ENCODE measurements at places on chromosomes 6 and 20. TPM values are rescaled to one million over a fixed set of nuclear protein-coding genes. Genes with fewer than 3 reads are reported as not detected.
A peak's percentile ranks its signal among the peaks of the same experiment; 100 is the strongest.

DNA sequence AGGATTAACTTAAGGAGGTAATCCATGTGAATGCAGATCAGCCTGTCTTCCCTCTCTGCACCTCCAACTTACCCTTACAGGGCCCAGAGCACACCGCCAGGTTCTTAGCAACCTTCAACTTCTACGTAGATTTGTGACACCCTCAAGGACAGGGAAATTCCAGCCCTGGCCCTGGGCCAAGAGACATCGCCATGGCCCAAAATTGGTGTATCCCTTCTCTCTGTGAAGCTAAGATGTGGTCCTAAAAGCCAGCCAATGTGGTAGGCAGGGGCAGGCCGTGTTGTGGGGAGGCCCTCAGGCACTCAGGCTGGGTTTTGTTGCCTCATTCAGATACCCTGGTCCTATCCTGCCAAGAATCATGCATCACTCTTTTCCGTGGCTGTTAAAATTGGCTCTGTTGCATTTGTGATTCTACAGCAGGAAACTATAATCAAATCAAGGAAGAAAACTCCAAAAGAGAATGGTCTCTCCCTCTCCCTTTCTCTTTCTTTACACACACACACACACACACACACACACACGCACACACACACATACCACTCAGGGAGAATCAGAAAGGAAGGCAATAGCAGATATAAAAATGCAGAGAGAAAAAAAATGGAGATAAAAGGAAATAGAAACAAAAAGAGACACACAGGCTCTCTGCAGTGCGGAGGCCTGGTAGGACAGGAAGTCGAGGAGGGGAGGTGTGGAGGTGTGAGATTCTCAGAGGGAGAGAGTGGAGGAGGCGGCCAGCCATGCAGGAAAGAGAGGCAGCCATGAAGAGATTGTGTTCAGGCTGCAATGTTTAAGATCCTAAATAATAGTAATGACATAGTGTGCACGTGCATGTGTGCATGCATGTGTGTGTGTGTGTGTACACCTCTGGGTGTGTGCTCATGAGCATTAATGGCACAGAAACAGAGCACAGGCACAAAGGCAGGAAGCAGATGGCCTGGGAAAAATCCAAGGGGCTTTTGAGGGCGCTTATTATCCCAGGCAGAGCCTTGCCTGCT lies 201.8 kb upstream of the LRFN2 start:
- DNase-seq = peak; percentile 23

HUS1B gene
- polyA plus RNA-seq = 0.51 TPM

DNA sequence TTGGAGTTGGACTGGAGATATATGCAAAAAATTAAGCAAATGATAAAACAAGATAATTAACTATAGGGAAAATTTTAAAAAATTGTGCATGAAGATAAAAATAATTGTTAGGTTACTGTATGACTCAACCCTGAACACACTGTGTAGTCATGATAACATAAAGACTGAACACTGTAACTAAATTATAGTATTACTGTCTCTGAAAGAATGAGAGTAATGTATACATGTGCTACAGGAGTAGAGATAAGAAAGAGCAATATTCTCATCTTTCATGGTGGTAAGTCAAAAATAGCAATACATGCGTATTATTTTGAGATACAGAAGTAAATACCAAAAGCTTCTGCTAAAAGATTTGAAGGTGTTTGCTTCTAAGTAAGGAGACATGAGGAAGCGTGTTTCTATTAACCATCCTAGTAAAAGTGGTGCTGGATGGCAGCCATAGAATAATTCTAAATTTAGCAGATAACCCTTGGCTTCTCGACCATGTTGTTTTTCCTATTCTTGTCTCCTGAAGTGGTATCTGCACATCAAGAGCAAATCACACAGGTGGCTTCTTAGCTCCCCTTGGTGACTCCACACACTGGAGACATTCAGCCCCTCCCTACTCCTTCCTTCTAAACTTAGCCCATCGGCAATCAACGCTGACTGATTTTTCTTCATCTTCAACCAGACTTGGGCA lies 390.6 kb upstream of the PLCB4 start:
- no peak for DNase-seq

DNA sequence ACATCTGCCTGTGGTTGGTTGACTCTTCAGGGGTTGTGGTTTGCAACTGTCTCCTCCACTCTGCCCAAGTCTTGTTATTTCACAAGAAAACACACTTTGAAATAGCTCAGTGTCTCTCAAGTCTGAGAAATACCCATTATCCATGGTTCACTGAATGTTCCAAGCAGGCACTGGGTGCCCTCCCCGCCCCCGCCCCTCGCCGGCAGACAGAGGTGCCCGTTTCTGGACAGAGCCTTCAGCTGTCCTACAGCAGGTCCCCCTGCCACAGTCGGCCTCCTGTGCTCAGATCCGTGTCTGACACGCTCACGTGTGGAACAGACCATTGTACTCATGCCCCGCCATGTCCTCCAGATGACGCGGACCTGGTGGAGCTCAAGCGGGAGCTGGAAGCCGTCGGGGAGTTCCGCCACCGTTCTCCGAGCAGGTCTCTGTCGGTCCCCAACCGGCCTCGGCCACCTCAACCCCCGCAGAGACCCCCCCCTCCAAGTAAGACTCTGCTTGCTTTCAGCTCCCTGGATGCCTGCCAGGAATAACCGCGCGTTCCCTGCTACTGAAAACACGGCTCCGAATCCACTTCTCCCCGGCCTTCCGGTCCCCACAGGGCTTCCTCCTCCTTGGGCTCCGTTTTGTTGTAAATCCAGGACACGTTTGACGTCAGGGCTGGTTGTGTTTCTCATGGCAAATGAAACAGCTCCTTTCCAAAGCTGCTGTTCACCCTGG lies 81.4 kb downstream of the SERAC1 start:
- DNase-seq = no peak

COQ3 gene
- 15.4 TPM for polyA plus RNA-seq

COL9A3 gene
- polyA plus RNA-seq = 6.4 TPM

DNA sequence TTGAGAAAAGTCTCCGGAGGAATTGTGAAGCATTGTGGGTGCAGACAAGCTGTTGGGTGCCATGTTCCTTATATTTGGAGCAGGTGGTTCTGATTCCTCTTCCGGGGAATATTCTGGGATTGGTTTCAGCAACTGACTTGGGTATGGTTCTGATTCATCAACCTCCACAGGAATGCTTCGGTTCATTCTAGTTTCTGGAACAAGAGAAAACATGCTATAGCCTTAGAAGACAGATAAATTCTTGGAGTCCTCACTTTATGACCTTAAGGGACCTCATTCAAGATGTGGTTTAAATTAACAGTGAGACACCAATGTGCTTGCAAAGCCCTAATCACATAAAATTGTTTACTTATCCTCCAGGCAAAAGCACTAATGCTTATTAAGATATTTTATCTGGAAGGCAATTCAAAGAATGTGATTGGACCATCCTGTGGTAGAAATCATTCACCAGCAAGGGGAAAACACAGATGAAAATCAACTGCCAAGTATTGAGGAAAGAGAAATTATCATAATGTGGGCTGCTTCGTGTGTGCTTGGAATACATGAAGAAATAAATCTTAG lies 13.7 kb downstream of the TRAF3IP2 start:
- DNase-seq = peak; percentile 56

DNA sequence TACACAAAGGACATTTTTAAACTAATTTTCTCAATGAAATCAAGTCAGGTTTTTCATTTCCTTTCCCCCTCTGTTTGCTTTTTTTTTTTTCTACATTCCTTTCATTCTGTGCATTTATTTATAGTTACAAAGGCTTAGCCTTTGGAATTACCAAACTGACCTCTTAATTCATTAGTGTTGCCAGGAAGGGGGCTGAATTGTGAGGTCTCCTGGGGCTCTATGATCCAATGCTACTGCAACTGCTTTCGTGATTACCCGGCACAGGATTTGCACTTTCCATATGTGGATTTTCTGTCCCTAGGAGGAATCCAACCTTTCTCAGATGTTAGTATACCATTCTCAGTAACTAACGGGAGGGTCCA lies 35.3 kb downstream of the NEDD9 start:
- no peak for DNase-seq

GGTLC1 gene
- not detected for polyA plus RNA-seq

CTAGE9 gene
- not detected for polyA plus RNA-seq

GRCh38 chr6:88870717-88871330 lies 92.6 kb downstream of the RNGTT start:
- peak; percentile 69 for DNase-seq

DNA sequence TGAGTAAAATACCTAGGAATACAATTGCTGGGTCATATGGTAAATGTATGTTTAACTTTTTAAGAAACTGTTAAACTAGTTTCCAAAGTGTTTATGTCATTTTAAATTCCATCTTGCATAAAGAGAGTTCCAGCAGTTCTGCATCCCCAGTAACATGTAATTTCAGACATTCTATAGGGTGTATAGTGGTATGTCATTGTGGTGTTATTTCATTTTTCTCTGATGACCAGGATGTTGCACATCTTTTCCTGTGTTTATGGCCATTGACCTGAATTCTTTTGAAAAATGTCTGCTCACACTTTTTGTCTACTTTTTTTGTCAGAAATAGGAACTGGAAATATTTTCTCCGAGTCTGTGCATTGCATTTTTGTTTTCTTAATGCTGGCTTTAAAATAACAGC lies 128.9 kb downstream of the TMEM200A start:
- no peak for DNase-seq

ITPR3 gene
- polyA plus RNA-seq = 0.92 TPM

DNA sequence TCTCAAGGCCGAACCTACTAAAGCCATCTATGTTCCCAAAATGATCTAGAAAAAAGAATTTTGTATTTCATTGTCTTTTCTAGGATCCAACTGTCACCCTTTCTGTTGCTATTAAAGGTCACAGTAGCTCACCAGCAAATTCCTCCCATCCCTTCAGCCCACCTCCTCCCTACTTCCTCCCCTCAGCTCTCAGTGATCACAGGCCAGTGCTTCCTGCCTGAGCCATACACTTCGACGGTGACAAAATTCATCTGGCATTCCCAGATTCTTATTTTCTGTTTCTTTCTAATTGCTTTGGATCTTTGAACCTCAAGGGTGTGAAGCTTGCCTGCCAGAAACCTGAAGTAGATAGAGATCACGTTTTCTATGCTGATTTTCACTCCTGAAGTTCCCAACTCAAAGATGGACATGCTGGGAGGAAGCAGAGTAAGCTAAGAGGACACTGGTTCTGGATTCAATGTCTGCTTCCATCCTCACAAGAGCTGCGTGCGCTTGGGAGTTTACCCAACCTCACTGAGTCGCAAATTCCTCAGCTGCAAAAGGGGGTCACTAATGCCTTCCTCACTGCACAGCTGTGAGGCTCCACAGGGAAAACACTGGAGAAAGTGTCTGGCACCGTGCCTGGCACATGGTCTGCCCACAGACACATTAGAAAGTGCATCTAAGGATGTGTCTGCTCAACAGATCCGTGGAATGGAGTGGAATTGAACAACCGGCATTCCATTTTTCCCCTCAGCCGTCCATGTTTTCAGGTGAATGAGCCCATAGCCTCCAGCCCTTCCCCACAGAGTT lies 34.5 kb downstream of the MDGA1 start:
- DNase-seq = peak; percentile 43

DNA sequence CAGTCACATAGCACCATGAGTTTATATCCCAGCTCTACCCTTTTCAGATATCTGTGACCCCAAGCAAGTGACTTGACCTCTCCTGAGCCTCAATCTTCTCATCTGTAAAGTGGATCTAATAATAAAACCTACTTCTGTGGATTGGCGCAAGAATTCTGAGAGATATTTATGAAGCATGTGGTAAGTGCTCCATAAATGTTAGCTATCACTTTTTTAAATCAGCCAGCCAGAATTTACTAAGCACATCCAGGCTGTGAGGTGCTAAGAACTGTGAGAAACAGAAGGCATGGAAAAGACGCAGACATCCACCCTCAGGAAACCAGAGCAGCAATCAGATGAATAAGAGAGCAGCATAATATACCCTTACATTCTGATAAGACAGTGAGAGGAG lies 862 bp downstream of the C20orf96 start:
- DNase-seq = peak; percentile 15

GRCh38 chr6:99130897-99131873 lies 183.4 kb upstream of the FBXL4 start:
- no peak for DNase-seq

- DNase-seq = no peak
These were observed 27.6 kb upstream of the EPB41L1 start for GRCh38 chr20:36126836-36127527.

Data from cardiac muscle cell (in vitro differentiated cells and primary cell).